Stimulated activated effector memory CD8-positive, alpha-beta T cell treated with anti-CD3 and anti-CD28 coated beads, Interleukin-12 subunit alpha, Interleukin-12 subunit beta, amount 100 ng/mL, for 72 hours (primary cell): ENCODE measurements at places on chromosomes 2 and 18.

DNA sequence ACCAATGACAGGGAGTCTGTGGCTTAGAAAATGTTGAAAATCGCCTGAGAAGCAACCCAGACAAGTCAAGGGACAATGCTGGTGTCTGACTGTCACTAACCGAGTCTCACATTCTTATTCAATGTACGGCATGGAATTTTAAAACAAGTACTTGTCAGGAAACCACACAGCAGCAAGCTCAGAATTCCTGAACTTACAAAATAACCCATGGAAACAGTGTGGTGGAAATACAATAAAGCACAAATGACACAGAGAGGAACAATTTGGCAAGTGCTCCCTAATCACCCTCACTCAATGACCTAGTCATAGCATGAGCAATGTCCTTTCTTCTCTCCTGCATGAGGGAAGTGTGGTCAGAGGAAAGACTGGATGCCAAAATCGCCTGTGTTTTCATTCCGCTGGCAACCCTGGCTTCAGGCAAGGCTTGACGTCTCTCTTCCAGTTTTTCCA, 154.0 kb downstream of the SATB2 start:
- DNase-seq: no peak

DNA sequence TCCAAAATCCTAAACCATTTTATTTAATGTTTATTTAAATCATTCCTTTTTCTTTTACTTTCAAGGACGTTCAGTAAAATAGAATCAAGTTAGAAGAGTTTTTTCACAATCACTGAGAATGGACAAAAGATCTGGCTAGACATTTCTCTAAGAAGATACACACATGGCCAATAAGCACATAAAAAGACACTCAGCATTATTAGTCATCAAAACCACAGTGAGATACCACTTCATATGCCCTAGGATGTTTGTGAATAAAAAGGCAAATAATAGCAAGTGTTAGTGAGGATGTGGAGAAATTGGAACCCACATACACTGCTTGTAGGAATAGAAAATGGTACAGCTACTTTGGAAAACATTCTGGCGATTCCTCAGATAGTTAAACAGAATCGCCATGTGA, 76.1 kb downstream of the RHBDD1 start:
- no peak for DNase-seq

- DNase-seq: no peak
Measured at GRCh38 chr2:31241625-31242270, 7.8 kb downstream of the EHD3 start.

DNA sequence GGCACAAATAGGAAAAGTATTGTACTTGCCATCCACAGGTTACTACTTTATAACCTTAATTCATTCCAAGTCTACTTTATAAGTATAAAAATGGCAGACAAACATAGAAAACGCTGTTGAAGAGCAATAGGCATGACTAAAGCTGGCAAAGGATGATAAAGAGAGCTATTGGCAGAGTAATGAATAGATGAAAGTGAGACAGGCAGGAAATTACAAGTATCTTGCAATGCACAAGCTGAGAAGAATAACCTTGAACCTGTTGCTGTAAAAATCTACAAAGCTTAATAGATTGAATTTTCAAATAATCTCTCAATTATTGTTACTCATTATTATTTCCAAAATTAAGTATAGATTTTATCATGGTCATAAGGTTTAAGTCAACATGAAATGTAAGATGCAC, 8.8 kb downstream of the PELI1 start:
- DNase-seq: no peak

DNA sequence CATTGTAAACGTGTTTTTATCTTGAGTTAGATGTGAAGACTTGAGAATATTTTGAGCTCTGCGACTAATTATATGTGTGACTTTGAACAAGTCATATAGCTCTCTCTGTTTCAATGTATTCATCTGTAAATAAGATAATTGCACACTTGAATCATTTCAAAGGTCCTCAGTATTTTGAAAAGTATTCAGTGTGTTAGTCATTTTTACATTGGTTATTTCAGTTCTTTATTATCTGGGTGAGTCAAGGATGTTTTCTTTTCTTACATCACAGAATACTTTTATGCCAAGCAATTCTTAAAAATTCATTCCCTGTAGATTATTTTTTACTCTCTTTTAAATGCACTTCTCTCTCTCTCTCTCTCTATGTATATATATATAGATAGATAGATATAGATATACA, 1098.0 kb upstream of the ZEB2 start:
- no peak for DNase-seq

GRCh38 chr2:169038338-169038757, 7.2 kb upstream of the ABCB11 start:
- no peak for DNase-seq

- no peak for DNase-seq
Measured at GRCh38 chr2:215461836-215462532, 26.1 kb upstream of the FN1 start.

DNA sequence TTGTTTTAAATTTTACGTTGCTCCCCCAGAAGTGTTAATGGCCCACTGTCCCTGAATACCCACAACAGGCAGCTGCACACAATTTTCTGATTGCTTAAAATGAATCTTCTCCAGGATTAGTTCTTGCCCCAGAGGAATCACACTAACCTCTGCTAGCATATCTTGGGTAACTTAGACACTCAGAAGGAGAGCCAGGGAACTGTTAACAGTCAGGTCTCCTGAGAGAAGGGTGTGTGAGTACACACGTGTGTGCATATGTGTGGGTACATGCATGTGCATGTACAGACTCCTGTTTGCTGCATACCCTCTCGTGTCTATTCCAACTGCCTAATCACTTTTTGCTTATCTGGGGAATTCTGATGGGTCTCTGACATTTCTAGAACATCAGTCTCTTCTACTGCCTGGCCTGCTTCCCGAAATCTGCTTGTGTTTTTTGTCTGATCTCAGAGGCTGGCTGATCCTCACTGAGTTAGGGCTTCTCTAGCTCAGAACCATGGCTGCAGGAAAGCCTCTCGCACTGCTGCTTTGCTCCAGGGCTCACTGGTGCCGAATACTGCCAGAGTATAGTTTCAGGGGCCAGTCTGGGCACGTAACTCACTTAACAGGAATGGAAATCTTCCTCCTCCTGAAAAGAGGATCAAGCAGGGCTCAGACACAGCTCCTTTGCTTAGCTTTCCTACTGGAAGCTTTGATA, 62.8 kb downstream of the PRELID3A start:
- DNase-seq: no peak
